ENCODE measurements at places on chromosomes 13 and 19.

- DNase-seq, result peak; percentile 60
Observed at GRCh38 chr13:45333977-45334922, 6.7 kb downstream of the TPT1 start.

GRCh38 chr13:111281751-111282311 is 38.6 kb upstream of the TEX29 start:
- peak; percentile 36 for DNase-seq

- no peak for DNase-seq
Observed at GRCh38 chr13:109400624-109401257, 385.6 kb downstream of the IRS2 start.

DNA sequence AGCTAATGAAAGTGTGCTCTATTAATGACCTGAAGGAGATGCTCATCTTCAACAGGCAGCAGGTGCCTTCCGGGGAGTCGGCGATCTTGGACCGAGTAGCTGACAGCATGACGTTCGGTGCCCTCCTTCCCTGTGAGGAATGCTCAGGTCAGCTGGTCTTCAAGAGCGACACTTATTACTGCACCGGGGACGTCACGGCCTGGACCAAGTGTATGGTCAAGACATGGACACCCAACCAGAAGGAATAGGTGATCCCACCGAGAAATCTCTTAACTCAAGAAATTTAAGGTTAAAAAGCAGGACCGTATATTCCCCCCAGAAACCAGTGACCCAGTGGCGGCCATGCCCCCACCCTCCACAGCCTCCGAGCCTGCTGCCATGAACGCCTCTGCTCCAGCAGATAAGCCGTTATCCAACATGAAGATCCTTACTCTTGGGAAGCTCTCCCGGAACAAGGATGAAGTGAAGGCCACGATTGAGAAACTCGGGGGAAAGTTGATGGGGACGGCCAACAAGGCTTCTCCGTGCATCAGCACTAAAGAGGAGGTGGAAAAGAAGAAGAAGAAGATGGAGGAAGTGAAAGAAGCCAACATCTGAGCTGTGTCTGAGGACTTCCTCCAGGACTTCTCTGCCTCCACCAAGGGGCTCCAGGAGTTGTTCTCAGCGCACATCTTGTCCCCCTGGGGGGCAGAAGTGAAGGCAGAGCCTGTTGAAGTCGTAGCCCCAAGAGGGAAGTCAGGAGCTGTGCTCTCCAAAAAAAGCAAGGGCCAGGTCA is 22.8 kb upstream of the ANKRD10 start:
- DNase-seq, result no peak

DNA sequence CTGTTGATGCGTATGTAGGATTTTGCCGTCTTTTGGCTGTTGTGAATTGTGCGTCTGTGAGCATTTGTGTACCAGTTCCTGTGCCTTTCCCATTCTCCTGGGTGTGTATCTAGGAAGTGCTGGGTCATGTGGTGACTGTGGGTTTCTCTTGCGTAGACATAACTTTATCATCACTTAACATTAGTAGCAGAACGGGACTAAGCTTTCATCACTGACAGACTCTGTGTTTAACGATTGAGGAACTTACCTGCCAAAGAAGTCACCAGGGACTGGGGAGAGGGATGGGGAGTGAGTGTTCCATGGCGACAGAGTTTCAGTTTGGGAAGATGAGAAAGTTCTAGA is 15.0 kb downstream of the FZR1 start:
- DNase-seq, result no peak

DNA sequence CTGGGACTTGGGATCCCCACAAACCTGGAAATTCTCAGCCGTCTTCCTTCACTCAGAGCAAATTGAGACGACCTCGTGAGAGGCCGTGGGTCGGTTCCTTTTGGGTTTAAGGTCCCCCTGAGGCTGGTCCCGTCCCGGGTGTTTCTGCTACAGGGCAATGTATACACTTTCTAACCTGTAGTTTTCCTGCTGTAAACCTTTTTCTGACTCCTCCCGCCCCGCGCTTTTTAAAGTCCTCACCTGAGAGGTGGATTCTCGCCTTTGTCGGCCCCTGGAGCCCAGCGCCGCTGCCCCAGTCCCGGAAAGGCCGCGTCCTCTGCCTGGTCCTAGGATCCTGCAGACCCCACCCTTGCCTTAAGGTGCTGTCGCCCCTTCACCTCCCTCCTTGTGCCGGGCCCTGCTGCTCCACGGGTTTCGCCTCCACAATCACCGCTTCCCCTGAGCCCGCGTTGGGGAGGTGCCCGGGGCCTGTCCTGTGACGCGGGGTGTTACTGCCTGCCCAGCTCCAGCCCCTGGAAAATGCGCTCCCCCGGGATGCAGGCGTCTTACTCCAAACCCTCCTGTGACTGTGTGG is 391 bp downstream of the ZNF761 start:
- peak; percentile 20 for DNase-seq

DNA sequence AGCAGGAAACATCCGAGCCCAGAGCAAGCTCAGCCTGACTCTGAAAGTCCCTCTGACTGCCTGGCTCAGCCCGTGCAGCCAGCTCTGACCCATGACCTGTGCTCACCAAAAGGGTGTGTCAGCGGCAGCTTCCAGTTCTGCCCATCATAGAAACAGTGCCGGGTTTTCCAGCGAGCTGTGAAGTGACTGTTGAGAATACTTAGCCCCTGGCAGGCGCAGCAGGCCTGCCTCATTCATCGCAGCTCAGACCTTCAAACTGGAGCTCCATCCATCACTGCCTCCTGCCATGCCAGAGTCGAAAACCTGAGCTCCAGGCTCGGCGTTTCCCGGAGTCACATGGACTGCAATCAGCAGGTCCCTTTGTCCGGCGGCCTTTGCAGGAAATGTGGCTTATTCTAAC is 16.3 kb upstream of the GSX1 start:
- no peak for DNase-seq

GRCh38 chr19:8468124-8468523 is 23.3 kb downstream of the HNRNPM start:
- no peak for DNase-seq

DNA sequence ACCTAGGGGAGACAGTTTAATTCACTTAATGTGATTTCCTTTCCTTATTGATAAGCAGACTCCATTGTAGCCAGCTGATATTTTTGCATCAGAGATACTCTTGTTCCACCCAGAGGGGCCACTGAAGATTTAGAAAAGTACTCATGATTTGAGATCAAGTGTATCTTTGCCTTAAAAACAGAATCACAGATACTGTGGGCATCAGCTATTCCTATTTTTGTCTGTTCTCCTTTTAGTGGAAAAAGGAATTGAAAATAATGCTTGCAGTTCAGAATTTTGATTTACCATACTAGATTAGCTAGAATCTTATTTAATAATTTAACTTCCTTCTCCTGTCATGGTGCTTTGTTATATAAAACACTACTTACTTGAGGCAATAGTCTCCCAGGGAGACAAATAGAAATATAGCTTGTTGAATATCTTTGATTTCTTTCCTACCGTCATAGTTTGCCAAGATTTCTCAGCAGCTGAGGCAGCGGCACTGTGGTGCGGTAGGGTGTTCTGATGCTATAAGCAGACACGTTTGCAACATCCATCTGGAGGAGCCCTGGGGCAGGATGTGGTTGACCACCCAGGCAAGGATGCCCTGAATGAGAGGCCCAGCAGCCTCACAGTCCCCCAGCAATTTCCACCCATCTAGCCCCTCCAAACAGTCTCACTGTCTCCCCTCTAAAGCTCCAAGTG is 47.0 kb upstream of the RAP2A start:
- no peak for DNase-seq

DNA sequence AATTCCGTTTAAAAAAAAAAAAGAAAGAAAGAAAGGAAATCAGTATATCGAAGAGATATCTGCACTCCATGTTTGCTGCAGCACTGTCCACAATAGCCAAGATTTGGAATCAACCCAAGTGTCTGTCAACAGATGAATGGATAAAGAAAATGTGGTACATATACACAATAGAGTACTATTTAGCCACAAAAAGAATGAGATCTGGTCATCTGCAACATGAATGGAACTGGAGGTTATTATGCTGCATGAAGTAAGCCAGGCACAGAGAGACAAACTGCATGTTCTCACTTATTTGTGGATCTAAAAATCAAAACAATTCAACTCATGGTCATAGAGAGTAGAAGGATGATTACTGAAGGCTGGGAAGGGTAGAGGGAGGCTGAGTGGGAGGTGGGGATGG is 16.3 kb downstream of the ZNF565 start:
- no peak for DNase-seq

- peak; percentile 76 for DNase-seq
Observed at GRCh38 chr19:13842291-13843103, 34.4 kb upstream of the NANOS3 start.

DNA sequence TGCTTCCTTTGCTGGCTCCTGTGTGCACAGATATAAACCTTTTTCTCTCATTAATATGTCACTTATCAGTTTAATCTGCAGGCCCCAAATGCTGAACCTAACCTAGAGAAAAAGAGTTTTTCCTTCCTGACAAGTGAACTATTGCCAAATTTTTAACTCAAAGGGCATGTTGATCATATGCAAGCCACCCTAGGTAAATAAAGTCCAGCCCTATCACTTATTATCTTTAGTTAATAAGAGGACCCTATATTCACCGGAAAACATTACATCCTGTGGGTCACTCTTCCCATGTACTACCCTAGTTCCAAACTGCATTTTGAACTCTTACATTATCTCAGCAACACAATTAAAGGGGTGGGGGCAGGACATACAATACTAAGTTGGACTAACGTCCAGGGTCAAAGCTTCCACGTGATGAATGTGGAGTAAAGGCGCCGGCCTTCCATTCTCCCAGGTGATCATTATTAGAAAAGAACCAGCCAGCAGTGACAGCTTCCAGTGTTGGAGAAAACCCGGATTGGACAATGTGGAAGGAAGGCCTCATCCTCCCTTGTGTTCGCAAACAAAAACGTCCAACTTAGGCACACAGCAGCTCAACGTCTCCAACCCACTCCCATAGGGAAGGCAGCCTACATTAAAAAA is 86.6 kb downstream of the STK24 start:
- DNase-seq, result no peak

- DNase-seq, result no peak
Observed at GRCh38 chr13:66224663-66225062, 1005.5 kb downstream of the PCDH9 start.

DNA sequence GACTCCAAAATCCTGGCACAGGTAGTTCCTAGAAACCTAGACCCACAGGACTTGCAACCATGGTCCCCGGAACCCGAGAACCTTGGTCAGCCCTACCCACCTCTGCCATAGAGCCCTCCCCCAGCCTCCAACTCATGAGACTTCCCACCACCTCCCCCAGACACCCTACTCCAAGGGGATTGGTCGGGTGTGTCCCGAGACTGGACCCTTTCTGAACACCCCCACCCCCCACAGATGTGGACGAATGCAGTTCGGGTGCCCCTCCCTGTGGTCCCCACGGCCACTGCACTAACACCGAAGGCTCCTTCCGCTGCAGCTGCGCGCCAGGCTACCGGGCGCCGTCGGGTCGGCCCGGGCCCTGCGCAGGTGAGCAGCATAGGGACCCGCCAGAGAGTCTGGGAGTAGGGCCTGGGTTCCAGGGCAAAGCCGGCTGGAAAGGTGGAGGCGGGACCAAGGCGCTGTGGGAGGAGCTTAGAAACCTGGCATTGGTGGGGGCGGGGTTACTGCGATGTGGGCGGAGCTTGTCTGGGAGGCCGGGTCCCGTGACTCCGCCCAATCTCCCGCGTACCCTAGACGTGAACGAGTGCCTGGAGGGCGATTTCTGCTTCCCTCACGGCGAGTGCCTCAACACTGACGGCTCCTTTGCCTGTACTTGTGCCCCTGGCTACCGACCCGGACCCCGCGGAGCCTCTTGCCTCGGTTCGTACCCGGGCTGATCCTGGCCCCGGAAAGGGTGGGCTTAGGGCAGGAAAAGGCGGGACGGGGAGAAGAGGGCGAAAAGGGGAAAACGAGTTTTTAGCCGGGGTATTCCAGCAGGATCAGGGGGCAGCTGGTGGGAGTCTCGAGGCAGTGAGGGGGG is 11.9 kb downstream of the LTBP4 start:
- DNase-seq, result peak; percentile 42

- DNase-seq, result peak; percentile 35
Observed at GRCh38 chr13:40247845-40248244, 418.6 kb downstream of the FOXO1 start.

GRCh38 chr19:1942934-1943555 is 2.1 kb downstream of the CSNK1G2 start:
- DNase-seq, result peak; percentile 21

DNA sequence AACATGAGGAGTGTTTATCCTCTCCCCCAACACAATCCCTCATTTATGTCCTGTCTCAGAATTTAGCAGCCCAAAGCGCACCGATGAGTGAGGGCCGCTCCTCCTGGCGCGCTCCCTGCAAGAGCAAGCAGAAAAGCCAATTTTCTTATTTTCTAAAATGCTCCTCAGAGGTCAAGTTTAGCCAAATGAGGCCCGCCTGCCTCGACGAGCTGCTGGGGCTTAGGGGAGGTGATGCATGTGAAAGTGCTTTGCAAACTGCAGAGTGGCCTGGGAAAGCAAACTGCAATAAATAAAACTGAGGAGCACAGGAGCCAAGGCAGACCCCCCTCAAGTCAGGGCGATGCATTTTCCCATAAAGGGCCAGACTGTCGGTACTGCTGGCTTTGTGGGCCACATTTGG is 29.0 kb downstream of the CAPS start:
- DNase-seq, result no peak

DNA sequence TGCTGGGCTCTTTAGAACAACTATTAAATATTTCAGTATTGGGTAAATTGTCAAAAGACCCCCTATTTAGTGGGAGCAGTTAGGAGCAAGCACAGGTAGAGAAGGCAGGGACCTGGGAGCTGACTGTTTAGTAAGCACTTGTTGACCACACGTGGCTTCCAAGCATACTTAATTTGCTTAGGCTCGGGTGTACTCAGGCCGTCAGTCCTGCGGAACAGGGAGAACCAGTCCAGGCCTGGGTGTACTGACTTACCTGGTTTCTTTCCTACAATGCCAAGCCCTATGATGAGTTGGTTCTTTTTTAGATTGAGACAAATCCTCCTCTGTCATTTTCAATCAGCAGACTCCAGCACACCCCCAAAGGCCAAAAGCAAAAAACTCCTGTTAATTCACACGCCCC is 90.0 kb downstream of the WDFY2 start:
- no peak for DNase-seq

- no peak for DNase-seq
Observed at GRCh38 chr19:48595171-48595570, 11.4 kb upstream of the SPACA4 start.

DNA sequence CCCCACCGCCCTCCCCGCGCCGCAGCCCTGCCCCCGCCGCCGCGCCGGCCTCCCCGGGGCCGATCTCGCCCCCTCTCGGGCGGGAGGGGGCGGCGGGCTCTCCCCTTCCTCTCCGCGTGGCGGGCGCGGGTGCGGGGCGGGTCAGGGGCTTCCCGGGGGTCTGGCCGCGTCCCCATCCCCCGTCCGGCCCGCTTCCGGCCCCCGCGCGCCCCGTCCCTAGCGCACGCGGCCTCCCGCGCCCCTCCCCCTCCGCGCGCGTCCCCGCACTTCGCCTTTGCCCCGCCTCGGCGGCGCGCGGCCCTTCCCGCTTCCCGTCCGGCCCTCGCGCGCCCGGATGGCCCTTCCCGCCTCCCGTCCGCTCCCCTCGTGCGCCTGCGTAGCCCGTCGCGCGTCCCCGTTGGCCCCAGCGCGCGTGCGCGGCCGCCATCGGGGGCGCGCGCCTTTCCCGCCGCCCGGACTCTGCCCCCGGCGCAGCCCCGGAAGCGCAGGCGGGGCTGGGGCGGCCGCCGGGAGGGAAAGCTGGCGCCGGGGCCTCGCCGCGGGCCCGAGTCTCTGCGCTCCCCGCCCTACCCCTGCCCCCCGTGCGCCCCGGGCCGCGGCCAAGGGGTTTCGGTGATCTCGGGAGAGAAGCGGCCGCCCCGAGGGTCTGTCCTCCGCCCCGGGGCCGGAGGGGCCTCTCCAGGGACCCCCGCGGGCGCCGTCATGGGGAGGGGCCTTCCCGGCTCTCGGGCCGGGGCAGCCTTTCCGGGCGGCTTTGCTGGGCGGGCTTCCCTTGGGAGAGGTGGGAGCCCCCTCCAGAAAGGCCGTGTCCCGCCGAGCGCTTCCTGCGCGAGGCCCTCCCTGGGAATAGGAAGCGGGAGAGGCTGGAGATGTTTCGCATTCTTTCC is 519 bp downstream of the PTBP1 start:
- peak; percentile 98 for DNase-seq
